ENCODE measurements at places on chromosomes 4 and X. TPM values are rescaled to one million over a fixed set of nuclear protein-coding genes. Genes with fewer than 3 reads are reported as not detected.
A peak's percentile ranks its signal among the peaks of the same experiment; 100 is the strongest.

HSFX1 gene
- total RNA-seq: 1.7 TPM

WDR45 gene
- total RNA-seq: 55.3 TPM

STARD8 gene
- 3.7 TPM for total RNA-seq

EBP gene
- 27.1 TPM for total RNA-seq

TMEM31 gene
- not detected for total RNA-seq

MRFAP1 gene
- total RNA-seq: 367 TPM

DNA sequence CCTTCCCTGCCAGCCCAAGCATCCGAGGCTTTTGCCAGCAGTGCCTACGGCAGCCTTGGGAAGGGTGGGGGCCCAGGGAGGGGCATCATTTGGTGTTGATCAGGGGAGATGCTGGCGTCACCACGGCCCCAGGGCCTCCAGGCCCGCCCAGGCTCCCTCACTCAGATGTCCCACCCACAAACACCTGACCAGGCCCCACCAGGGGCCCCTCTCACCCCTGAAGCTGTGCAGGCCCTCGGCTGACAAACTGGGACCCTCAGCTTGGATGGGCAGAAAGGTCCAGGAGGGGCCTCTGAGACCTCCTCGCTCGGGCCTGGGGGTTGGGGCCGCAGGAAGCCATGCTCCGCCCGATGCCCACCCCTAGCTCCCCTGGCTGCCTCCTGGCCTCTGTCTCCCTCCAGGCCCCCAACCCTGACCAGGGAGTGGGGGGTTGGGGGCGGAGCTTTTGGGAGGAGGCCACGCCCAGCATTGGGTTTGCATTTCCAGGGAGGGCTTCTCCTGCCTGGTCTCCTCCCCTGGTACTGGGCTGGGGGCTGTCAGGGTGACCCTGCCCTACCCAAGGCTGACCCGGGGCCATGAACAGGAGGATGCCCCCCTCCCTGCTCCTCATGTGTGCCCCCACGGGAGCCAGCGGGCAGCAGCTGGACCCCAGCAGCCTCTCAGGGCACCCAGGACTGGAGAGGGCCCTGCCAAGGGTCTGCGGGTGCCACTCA is 33.4 kb upstream of the SPON2 start:
- H3K4me3 ChIP-seq: no peak overlapping the region
- H3K27ac ChIP-seq: no peak overlapping the region
- DNase-seq: no peak
- H3K4me1 ChIP-seq: peaks cover 34% of the 10 kb centered on the region

DNA sequence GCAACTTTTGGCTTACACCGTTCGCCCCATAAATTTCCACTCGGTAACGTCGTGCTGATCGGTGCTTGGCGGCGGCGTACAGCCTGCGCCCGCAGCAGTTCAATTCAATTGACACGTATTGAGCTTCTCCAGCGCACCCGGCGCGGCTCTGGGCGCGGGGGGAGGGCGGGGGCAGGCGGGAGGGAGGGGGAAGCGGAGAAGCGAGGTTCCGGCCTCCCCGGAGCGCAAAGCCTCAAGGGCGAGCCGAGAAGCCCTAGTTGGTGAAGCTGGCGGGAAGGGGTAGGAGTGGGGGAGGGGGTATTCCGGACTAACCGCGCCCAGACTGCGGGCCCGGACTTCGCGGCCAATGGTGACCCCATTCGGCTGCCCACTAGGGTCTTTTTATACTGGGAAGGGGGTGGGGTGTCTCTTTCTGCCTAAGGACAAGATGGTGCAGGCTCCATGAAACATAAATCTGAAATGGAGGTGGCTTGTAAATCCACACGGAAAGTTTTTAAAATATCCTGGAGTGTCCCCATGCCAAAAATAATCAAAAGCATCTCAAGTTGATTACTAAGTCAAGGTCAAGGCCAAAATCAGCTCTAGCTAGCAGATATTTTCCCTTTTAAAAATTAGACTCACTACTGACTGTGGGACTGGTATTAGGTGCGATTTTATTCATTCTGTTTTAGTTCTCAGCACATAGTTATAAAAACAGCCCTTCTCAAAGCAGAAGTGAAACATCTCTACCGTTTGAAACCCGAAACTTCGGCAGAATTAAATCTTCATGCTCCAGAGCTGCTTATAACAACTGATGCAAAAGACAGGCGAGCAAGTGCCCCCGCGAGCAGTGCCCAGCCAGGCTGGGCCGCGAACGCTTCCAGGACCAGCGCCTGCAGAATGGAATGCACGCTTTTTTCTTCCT is 1.5 kb upstream of the BCOR start:
- no peaks in the 10 kb centered on the region for H3K27me3 ChIP-seq
- H3K4me1 ChIP-seq: peaks cover 2% of the 10 kb centered on the region
- no peak overlapping the region for H3K27ac ChIP-seq
- H3K4me3 ChIP-seq: peak overlapping the region; percentile 52

GRCh38 chrX:20144491-20144890 is 2.9 kb upstream of the EIF1AX start:
- no peaks in the 10 kb centered on the region for H3K36me3 ChIP-seq
- no peaks in the 10 kb centered on the region for H3K27me3 ChIP-seq

GRCh38 chrX:4708970-4709760 is 995.7 kb upstream of the PRKX start:
- no peak for DNase-seq
- H3K27ac ChIP-seq: no peak overlapping the region
- H3K4me3 ChIP-seq: no peak overlapping the region
- H3K4me1 ChIP-seq: no peaks in the 10 kb centered on the region
- no peaks in the 10 kb centered on the region for H3K27me3 ChIP-seq
- H3K36me3 ChIP-seq: no peaks in the 10 kb centered on the region

DNA sequence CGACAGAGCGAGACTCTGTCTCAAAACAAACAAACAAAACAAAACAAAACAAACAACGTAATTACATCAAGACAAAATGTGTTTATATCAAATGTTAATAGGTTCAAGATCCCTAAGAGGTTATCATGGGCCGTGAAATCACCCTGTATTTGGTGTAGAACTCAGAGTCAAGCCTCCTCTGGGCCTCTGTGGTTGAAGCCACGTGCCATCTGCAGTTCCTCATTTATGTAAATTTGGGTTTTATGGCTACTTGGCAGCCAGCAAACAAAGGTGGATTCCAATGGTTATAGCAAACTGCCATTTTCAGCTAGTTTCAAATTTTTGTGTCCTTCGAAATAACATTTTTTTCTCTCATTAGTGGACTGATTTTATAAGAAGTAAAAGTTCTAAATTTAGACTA is 16.4 kb downstream of the NSDHL start:
- no peaks in the 10 kb centered on the region for H3K27me3 ChIP-seq
- no peak overlapping the region for H3K4me3 ChIP-seq
- no peak overlapping the region for H3K27ac ChIP-seq
- H3K4me1 ChIP-seq: no peaks in the 10 kb centered on the region
- no peak for DNase-seq
- H3K36me3 ChIP-seq: no peaks in the 10 kb centered on the region

Data from ovary (tissue), 10 donors.